Inflammatory macrophage treated with lipopolysaccharide for 1 hour (primary cell): ENCODE measurements at places on chromosomes 12 and 14.
A peak's percentile ranks its signal among the peaks of the same experiment; 100 is the strongest.

GRCh38 chr12:51973560-51973959 lies 22.1 kb downstream of the ACVR1B start:
- peak; percentile 40 for DNase-seq

- no peak for DNase-seq
These were observed 6.6 kb upstream of the SLC6A13 start for GRCh38 chr12:269191-269590.

- DNase-seq: no peak
These were observed 7.5 kb downstream of the UTP20 start for GRCh38 chr12:101287357-101287756.

GRCh38 chr14:61505815-61506809 lies 184.7 kb downstream of the PRKCH start:
- no peak for DNase-seq

DNA sequence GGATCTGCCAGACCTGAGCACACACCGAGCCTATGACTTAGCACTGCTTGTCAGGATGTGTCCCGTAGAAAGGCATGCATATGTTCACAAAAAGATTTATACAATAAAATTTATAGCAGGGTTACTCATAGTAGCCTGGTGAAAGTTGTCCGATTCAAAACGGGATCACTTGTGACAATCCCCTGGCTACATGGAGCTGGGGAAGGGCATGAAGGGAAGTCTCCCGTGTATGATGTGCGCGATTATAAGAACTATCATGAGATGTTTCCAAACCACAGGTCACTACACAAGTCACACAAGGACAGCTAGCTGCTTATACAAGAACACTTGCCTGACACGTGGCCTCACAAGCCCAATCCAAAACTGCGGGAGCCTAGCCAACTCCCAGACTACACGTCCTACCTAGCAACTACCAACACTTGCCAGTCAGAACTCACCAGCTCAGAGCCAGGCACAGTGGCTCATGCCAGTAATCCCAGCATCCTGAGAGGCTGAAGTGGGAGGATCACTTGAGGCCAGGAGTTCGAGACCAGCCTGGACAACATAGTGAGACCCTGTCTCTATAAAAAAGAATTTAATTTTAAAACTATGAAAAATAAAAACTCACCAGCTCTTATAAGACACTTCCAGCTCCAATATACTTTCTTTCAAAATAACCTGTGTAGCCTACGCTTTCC lies 7.5 kb upstream of the CDCA4 start:
- DNase-seq: no peak

- no peak for DNase-seq
These were observed 42.7 kb downstream of the C14orf132 start for GRCh38 chr14:96081767-96082400.

DNA sequence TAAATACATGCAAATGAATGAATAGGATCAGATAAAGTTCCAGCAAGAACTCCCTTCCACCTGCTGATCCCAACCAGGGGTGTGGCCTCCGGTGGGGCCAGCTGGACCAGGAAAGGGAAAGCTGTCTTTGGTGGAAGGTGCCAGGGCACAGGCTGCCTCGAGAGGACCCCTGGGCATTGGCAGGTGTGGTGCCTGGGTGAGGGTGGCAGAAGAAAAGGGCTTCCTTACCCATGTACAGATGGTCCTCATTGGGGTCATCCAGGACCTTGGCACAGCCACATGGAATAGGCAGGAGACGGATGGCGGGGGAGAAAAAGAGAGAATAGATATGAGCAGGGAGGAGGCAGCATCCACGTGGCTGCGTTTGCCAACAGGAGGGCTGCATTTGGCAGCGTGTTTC lies 36.4 kb downstream of the CAMKK2 start:
- no peak for DNase-seq

GRCh38 chr12:120720234-120720986 lies 5.2 kb upstream of the ACADS start:
- DNase-seq: peak; percentile 70

DNA sequence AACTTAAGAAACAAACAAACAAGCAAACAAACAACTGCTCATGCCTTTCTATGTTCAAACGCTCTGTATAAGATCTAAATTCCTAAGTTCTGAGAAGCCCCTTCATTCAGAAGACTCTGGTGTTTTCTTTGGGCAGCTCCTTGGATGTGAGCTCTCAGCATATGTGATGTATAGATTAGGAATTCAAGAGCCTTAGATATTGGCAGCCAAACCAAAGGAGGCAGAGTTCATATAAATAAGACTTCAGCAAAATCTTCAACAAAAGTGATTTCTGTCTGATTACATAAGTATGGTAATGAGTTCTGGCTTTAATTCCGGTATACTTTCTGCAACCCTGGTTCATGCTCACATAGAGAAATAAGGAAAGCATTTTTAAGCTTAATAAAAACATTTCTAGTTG lies 145.6 kb downstream of the DYRK2 start:
- DNase-seq: no peak

GRCh38 chr12:6742834-6743233 lies 10.1 kb downstream of the MLF2 start:
- DNase-seq: peak; percentile 76

GRCh38 chr14:76958980-76959710 lies 69.4 kb downstream of the IRF2BPL start:
- peak; percentile 83 for DNase-seq

GRCh38 chr14:22422238-22422637 lies 166.8 kb downstream of the DAD1 start:
- DNase-seq: no peak

GRCh38 chr12:46242569-46242968 lies 26.3 kb downstream of the SLC38A1 start:
- DNase-seq: no peak

- no peak for DNase-seq
These were observed 13.2 kb downstream of the SETD3 start for GRCh38 chr14:99467336-99468078.

GRCh38 chr14:101340556-101340955 lies 220.7 kb upstream of the DIO3 start:
- DNase-seq: no peak
